Aortic smooth muscle cell (primary cell): ENCODE measurements at places on chromosomes 2 and 18. TPM values are rescaled to one million over a fixed set of nuclear protein-coding genes. Genes with fewer than 3 reads are reported as not detected.

Gene RAMP1
- total RNA-seq: 3.2 and 14.9 TPM in 2 replicates

Gene LYG2
- not detected in 2 replicates for total RNA-seq

Gene CCDC68
- total RNA-seq: 3.9 and 5.8 TPM in 2 replicates

Gene PTCD3
- 73.3 and 79.6 TPM in 2 replicates for total RNA-seq

Gene ARID5A
- 12.9 and 29.5 TPM in 2 replicates for total RNA-seq

Gene DHX57
- 26.6 and 28.7 TPM in 2 replicates for total RNA-seq

Gene PMAIP1
- 1.7 and 1.9 TPM in 2 replicates for total RNA-seq

Gene SCLY
- 10.6 and 11.0 TPM in 2 replicates for total RNA-seq

Gene DSG1
- not detected in 2 replicates for total RNA-seq

Gene TUBA3E
- total RNA-seq: not detected in 2 replicates

Gene LRRFIP1
- 63.4 and 82.8 TPM in 2 replicates for total RNA-seq

Gene SERPINB4
- total RNA-seq: not detected in 2 replicates

Gene RAB6C
- under 0.01 TPM in 1 of 2 replicates, not detected in the other for total RNA-seq

Gene MAP2
- 7.1 and 23.7 TPM in 2 replicates for total RNA-seq

Gene ASXL3
- 0.13 and 0.44 TPM in 2 replicates for total RNA-seq

Gene GPATCH11
- total RNA-seq: 5.2 and 5.4 TPM in 2 replicates

Gene IMP4
- total RNA-seq: 58.9 and 89.7 TPM in 2 replicates

Gene TXNDC2
- total RNA-seq: 0.06 TPM in 1 of 2 replicates, not detected in the other

Gene TBR1
- under 0.01 TPM in 1 of 2 replicates, not detected in the other for total RNA-seq

Gene SIX3
- total RNA-seq: not detected in 2 replicates

Gene REG3A
- total RNA-seq: not detected in 2 replicates

Gene ZBTB7C
- 0.31 and 0.53 TPM in 2 replicates for total RNA-seq

Gene MXD1
- total RNA-seq: 6.3 and 7.5 TPM in 2 replicates

Gene GPC1
- total RNA-seq: 71.6 and 107 TPM in 2 replicates

Gene PSMA8
- not detected in 2 replicates for total RNA-seq

Gene ID2
- total RNA-seq: 81.5 and 109 TPM in 2 replicates

Gene GFPT1
- 51.8 and 58.0 TPM in 2 replicates for total RNA-seq

Gene DQX1
- 0.12 TPM in 1 of 2 replicates, not detected in the other for total RNA-seq

Gene UGT1A6
- total RNA-seq: not detected in 2 replicates

Gene APLF
- 3.6 and 4.8 TPM in 2 replicates for total RNA-seq

Gene SLC4A5
- total RNA-seq: under 0.01 and 0.31 TPM in 2 replicates

Gene LRRTM1
- total RNA-seq: not detected in 2 replicates

Gene UPP2
- not detected in 2 replicates for total RNA-seq

Gene RGPD6
- 33.9 and 49.3 TPM in 2 replicates for total RNA-seq

Gene CAVIN2
- total RNA-seq: 5.8 and 17.4 TPM in 2 replicates

Gene HEATR5B
- 15.6 and 18.1 TPM in 2 replicates for total RNA-seq

Gene ANKRD30B
- total RNA-seq: not detected in 2 replicates

Gene ACOXL
- total RNA-seq: not detected in 2 replicates

Gene RNF144A
- total RNA-seq: 0.56 and 1.5 TPM in 2 replicates

Gene ERMN
- under 0.01 TPM in 2 replicates for total RNA-seq

Gene GATA6
- 28.4 and 29.3 TPM in 2 replicates for total RNA-seq

Gene HOXD1
- not detected in 2 replicates for total RNA-seq

Gene ACADL
- 0.26 and 0.44 TPM in 2 replicates for total RNA-seq

Gene CXCR1
- not detected in 2 replicates for total RNA-seq

Gene KCNG2
- not detected in 2 replicates for total RNA-seq

Gene HK2
- total RNA-seq: 23.8 and 47.7 TPM in 2 replicates

Gene OSR1
- total RNA-seq: 62.4 and 120 TPM in 2 replicates

Gene ALPP
- total RNA-seq: not detected in 2 replicates

Gene MLPH
- total RNA-seq: 0.25 and 2.4 TPM in 2 replicates

Gene NXPH2
- not detected in 2 replicates for total RNA-seq

Gene NABP1
- total RNA-seq: 27.7 and 28.3 TPM in 2 replicates

Gene TMEM169
- total RNA-seq: 0.40 and 0.56 TPM in 2 replicates
